ENCODE measurements at places on chromosomes 13 and 19. TPM values are rescaled to one million over a fixed set of nuclear protein-coding genes. Genes with fewer than 3 reads are reported as not detected.

GRCh38 chr19:14363183-14364097 is 17.8 kb upstream of the ADGRE5 start:
- DNase-seq = peak; percentile 77

- no peak for DNase-seq
These were observed 6.5 kb downstream of the NPAS1 start for GRCh38 chr19:47026156-47026555.

GRCh38 chr19:18682807-18683108 is 722 bp upstream of the CRTC1 start:
- DNase-seq = no peak

- no peak for DNase-seq
These were observed 696.2 kb upstream of the GPC6 start for GRCh38 chr13:92530364-92530763.

DNA sequence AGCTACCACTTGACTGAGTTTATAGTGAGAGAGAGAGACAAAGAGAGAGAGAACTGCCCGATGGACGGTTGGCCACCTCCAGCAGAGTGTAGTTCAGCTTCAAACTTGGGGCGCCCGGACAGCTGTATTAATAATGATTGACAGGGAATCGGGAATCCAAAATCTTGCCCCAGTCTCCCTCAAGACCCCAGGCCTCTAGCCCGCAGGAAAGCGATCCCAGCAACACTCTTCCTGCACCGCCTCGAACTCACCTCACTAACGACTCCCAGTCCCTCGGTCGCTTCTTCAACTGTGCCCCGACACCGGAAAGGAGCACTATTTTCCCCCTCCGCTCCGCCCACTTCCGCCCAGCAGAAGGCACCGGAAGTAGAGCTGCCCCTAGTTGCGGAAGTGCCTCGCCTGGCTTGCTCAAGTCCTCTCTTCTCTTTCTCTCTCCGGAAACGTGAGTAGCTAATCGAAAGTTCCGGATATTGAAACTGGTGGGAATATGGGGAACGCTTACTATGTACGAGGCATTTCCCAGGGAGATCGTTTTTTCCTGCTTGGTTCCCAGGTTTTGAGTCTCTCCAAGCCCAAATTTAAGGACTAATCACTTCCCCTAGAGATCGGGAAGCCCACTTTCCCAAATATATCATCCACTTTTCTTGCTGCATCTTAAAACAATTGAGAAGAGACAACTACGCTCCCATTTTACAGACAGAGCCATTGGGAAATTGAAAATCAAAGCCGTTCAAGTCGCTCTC is at the start of gene NOSIP:
NOSIP (minus strand) TSS at position 293 of the 743 bp plus-strand sequence. CDS start 19,865 bp downstream, outside the sequence.
- DNase-seq = peak; percentile 98

GRCh38 chr19:54164369-54165068 is 5.0 kb upstream of the LENG1 start:
- peak; percentile 50 for DNase-seq

DNA sequence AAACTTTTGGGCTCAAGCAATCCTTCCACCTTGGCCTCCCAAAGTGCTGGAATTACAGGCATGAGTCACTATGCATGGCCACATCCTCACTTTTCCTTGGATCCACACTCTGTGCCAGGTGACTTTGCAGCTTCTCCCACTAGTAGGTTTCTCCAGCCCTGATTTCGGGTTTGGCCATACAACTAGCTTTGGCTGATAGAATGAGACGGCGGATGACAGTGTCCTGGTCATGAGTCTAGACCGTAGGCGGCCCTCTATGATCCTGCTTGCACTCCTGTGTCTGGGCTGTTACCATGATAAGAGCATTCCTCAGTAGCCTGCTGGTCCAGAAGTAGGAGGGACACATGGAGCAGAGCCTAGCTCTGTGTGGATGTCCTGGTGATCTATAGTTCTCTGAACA is 112.5 kb upstream of the KL start:
- peak; percentile 24 for DNase-seq

DNA sequence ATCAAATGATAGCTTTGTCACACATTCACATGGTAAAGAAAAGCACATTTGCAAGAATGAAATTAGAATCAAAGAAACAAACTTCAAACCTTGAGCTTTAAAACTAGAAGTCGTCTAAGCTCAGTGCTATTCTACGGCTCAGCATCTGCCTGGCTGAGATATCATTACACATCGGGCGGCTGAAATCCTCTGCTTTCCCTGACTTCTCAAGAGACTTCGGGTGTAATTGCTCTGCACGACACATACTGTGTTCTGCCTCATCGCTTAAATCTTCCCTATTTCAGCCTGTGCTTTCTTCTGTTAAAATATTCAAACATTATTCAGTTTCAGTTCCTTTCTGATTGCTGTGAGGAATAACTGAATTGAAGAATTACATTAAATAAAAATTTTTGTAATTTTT is 265.3 kb downstream of the NALCN start:
- DNase-seq = peak; percentile 67

GRCh38 chr19:2315121-2315817 is 7.3 kb upstream of the LINGO3 start:
- DNase-seq = no peak

GRCh38 chr19:15280915-15281683 is 48.9 kb upstream of the EPHX3 start:
- peak; percentile 95 for DNase-seq

DNA sequence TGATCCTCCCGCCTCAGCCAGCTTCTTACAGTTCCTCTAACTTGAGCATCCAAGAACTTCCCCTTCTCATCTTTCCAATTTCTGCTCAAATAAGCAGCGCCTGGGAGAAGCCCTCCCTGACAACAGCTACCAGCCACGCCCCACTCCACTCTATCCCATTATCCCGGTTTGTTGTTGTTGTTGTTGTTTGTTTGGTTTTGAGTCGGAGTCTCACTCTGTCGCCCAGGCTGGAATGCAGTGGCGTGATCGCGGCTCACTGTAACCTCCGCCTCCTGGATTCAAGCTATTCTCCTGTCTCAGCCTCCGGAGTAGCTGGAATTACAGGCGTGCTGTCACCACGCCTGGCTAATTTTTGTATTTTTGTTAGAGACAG is 822 bp upstream of the PTPRS start:
- DNase-seq = no peak

DNA sequence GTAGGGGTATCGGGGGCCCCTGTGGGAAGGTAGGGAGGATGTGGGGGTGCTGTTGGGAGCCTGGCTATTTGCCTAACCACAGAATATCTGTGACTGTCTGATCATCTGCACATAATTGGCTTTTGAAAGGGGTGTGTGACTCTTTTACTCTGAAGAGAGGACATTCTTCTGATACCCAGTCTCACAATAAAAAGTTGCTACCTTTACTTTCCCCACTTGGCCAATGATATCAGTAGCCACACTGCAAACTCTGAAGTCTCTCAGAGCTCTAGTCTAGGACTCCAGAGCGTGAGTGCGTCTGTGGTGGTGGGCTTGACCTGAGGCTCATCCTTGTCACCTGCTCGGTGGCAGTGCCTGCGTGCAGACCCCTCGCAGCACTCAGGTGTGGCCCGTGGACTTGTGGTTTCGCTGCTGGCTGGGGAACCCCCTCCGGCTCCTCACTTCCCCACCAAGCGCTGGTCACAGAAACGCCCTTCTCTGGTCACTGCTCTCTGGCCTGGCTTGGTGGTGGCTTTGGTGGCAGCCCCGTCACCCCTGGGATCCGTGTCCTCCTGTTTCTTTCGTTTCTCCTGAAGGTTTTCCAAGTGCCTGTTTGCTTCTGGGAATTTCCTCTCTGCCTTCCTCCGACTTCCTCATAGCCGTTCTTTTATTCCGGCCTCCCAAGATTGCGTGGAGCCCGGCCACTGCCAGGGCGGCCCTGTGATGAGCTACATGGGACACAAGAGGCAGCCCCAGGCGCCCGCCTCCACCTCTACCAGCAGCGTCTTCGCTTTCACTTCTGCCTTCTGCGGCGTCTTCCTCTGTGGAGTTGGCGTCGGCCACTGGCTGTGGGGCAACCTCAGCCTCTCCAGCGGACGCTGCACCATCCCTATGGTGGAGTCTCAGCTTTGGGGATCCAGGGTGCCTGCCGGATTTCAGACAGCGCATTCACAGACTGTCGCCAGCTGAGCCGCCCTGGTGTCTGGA is 78.0 kb downstream of the ATP11A start:
- DNase-seq = no peak

DNA sequence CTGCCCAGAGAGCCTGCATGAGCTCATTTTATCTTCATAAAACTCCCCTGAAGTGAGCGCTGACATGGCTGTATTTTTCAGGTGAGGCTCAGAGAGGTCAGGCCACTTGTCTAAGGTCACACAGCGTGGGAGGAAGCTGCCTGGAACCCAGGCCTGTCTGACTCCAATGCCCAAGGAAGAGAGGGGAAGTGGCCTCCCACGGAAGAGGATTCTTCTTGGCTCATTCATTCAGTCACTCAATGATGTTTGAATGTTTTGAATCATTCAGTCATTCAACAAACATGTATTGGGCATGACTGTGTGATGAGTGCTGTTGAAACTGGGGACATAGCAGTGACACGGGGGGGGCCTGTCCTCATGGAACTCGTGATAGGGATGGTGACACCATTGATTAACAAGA is 12.0 kb downstream of the ACTL9 start:
- no peak for DNase-seq

DNA sequence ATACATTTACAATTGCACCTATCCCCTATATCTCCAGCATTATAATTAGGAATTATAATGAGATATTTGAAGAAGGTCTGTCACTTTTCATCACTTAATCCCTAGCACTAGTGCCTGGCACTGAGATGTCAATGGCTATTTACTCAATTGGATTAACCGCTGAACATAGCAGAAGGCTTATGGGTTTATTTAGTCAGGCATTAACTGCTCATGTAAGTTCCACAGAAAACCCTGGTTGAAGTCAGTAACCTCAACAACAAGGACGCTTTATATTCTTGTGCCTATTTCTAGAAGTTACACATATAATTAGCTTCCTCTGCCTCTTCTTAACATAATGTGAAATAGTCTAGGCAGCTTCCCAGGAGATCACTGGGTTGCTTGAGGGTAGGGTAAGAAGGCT is 107.5 kb upstream of the POSTN start:
- no peak for DNase-seq

GRCh38 chr13:110327051-110327721 is 20.1 kb downstream of the COL4A2 start:
- peak; percentile 57 for DNase-seq

- no peak for DNase-seq
These were observed 28.1 kb downstream of the MICOS13 start for GRCh38 chr19:5652261-5652660.

DNA sequence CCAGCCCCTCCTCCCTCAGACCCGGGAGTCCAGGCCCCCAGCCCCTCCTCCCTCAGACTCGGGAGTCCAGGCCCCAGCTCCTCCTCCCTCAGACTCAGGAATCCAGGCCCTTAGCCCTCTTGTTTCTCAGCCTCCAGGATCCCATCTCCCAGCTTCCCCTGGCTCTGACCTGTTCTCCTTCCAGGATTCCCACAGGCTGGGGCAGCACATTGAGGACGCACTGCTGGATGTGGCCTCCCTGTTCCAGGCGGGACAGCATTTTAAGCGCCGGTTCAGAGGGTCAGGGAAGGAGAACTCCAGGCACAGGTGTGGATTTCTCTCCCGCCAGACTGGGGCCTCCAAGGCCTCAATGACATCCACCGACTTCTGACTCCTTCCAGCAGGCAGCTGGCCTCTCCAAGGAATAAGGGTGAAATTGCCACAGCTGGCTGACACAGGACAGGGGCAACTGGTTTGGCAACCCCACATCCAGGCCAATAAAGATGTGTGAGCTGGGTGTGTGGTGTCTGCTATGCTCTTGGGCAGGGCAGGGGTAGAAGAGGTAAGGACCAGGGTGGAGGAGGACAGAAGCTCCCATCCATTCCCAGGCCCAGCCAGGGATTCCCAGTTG is 22.4 kb downstream of the CPT1C start:
- DNase-seq = no peak

DNA sequence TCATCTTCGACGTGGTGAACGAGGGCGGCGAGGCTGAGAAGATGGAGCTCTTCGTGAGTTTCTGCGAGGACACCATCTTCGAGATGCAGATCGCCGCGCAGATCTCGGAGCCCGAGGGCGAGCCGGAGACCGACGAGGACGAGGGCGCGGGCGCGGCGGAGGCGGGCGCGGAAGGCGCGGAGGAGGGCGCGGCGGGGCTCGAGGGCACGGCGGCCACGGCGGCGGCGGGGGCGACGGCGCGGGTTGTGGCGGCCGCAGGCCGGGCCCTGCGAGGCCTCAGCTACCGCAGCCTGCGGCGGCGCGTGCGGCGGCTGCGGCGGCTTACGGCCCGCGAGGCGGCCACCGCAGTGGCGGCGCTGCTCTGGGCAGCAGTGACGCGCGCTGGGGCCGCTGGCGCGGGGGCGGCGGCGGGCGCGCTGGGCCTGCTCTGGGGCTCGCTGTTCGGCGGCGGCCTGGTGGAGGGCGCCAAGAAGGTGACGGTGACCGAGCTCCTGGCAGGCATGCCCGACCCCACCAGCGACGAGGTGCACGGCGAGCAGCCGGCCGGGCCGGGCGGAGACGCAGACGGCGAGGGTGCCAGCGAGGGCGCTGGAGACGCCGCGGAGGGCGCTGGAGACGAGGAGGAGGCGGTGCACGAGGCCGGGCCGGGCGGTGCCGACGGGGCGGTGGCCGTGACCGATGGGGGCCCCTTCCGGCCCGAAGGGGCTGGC is 52.6 kb downstream of the MAP4K1 start:
- peak; percentile 48 for DNase-seq

- no peak for DNase-seq
These were observed 17.6 kb upstream of the MIER2 start for GRCh38 chr19:362154-362553.

DNA sequence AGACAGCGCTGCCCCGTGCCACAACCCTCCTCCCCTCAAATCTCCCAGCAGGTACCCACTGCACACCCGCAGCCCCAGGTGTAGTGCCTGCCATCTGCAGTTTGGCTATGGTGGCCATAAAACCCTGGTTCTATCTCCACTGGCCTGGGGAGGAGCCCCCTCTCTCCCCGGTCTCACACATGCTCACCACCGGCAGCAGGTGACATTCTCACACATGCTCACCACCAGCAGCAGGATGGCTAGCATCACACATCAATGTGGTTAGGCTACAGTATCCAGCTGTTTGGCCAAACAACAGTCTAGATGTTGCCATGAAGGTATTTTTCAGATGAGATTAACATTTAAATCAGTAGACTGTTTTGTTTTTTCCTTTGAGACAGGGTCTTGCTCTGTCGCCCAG is 31.1 kb downstream of the ELL start:
- DNase-seq = no peak

- DNase-seq = no peak
These were observed 14.4 kb downstream of the TJP3 start for GRCh38 chr19:3722443-3723109.

DNA sequence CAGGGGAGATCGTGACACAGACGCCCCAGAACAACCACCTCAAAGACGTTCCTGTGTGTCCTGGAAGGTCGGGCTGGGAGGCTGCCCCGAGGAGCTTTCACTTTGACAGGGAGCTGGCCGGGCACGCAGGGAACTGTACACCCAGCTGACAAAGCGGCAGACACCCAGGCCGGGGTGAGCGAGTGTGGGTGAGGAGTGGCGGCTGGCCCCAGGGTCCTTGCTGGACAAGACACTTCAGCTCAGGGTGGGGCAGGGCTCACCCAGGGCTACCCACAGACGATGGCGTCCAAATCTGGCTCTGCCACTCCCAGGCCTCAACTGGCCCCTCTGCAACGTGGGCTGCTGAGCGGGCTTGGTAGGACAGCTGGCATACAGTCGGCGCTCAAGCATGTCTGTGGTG is 2.0 kb downstream of the FGF22 start:
- DNase-seq = no peak

The KLF5 gene
- total RNA-seq = 5.5 TPM

The GARIN5A gene
- not detected for total RNA-seq

The FGF22 gene
- 0.13 TPM for total RNA-seq

The ZFP28 gene
- total RNA-seq = 5.1 TPM

The ZNF563 gene
- total RNA-seq = 16.4 TPM

The TPRX2 gene
- total RNA-seq = not detected

The TPP2 gene
- 50.6 TPM for total RNA-seq

The ADGRE3 gene
- total RNA-seq = not detected

The PTH2 gene
- not detected for total RNA-seq

Measured in GM23248 (cell line).